ENCODE measurements at places on chromosomes 1 and 21.

DNA sequence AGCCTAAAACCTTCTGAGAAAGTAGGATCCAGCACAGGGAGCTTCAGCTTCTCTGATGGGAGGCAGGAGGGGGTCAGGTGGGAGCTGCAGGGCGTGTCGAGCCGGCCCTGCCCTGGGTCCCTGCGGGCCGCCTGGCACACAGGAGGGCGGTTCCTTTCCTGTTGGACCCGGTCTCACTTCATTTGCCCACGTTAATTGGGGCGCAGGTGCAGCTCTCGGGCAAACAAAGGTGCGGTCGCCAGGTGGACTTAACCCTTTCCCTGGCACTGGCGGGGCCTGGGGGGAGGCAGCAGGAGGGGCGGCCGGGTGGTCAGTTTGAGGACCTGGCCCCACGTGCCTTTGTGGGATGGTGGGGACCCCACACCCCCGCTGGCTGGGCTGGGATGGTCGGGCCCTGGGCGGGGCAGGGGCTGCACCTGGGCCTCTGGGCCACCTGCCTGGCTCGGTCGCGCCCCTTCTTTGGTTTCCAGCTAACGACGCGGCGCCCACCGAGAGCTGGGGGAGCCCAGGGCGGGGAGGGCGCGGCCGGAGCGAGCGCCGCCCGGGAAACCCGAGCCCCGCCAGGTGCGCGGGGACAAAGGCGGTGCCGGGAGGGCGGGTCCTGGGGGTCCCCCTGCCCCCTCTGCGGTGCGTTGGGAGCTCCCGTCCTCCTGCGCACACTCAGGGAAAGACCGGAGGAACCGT, 20.8 kb upstream of the C1orf159 start:
- no peak for DNase-seq

GRCh38 chr1:183632964-183633363, 2.6 kb downstream of the ARPC5 start:
- DNase-seq, result peak; percentile 46

- DNase-seq, result no peak
Measured at GRCh38 chr1:63753591-63753990, 20.2 kb upstream of the ROR1 start.

- peak; percentile 92 for DNase-seq
Measured at GRCh38 chr1:162497723-162498495, at the start of gene UHMK1. Gene UHMK1, plus strand, starts transcription at chr1:162497818. Its CDS starts 183 bp downstream, at chr1:162498001.

GRCh38 chr1:174953285-174954072, 46.3 kb upstream of the CACYBP start:
- no peak for DNase-seq

GRCh38 chr1:167659450-167659849, 29.4 kb downstream of the RCSD1 start:
- no peak for DNase-seq

DNA sequence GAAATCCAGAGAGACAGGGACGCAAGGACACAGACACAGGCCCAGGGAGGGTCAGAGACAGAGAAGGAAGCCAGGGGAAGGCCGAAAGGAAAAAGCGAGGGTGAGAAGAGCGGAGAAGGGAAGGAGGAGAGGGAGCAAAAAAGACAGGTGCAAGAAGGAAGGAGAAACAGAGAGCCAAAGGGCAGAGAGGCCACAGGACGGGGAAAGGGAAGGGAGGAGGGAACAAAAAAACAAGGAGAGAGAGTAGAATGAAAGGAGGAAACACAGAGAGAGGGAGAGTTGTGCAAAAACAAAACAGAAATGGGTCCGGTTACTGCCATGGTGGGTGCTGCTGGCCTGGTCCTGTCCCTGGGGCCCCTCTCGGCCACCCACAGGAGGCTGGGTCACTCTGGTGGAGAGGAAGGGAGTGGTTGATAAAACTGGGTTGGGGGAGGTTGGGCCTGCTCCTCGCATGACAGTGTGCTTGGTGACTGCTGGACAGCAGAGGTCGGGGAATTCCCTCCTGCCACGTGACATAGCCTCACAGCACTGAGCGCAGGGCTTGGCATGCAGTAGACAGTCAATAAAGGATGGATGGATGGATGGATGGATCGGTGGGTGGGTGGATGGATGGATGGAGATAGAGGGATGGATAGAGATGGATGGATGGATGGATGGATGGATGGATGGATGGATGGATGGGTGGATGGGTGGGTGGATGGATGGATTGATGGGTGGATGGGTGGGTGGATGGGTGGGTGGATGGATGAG, 64.8 kb downstream of the RAP1GAP start:
- no peak for DNase-seq

GRCh38 chr1:156138458-156138867, 14.9 kb upstream of the SEMA4A start:
- DNase-seq, result no peak

GRCh38 chr1:160134791-160135572, 16.4 kb upstream of the ATP1A4 start:
- no peak for DNase-seq

GRCh38 chr1:182143825-182144645, 82.5 kb upstream of the ZNF648 start:
- no peak for DNase-seq

DNA sequence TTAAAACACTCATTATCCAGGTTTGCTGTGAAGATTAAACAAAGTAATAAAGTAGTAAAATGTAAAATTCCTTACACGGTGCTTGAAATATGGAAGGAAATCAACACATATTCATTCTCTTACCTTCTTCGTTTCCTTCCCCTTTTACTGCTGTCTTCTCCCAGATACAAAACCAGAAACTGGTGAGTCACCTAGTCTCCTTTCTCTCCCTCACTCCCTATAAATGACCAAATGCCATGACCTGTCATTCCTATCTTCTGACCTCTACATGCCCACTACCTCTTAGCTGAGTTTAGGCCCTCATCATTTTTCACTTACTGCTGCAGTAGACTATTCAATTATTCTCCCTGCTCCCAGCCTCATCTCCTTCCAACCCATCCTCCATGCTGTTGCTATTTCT, 4.3 kb upstream of the NR1I3 start:
- no peak for DNase-seq

DNA sequence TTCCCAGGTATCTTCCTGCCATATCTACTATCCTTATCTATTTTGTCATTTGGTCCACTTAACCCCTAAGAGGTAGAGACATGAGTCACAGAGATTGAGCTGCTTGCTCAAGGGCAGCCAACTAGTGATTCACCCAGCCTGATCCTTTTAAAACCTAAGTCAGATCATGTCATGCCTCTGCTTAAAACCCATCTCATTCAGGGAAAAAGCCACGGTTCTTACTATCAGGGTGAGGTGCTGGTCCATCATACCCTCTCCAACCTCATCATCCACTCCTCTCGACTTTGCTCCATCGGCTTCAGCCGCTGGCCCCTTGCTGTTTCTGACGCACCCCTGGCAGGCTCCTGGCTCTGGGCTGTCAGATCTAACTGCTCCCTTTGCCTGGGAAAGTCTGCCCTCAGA, 14.4 kb upstream of the PPP1R15B start:
- DNase-seq, result no peak

- DNase-seq, result no peak
Measured at GRCh38 chr1:66267201-66267940, 266.6 kb upstream of the SGIP1 start.

DNA sequence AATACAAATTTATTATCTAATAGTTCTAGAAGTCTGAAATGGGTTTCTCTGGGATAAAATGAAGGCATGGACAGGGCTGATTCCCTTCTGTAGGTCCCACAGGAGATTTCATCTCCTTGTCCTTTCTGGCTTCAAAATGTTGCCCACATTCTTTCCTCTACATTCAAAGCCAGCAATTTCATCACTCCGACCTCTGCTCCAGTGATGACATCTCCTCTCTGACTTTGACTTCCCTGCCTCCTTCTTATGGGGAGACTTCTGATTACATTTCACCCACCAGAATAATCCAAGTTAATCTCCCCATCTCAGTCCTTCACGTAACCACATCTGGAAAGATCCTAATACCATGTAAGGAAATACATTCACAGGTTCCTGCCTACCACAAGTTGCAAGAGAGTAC, 358.0 kb upstream of the C1orf87 start:
- no peak for DNase-seq

- no peak for DNase-seq
Measured at GRCh38 chr1:156241311-156241811, 623 bp upstream of the BGLAP start.

- peak; percentile 78 for DNase-seq
Measured at GRCh38 chr1:203271018-203271743, 34.1 kb upstream of the BTG2 start.

DNA sequence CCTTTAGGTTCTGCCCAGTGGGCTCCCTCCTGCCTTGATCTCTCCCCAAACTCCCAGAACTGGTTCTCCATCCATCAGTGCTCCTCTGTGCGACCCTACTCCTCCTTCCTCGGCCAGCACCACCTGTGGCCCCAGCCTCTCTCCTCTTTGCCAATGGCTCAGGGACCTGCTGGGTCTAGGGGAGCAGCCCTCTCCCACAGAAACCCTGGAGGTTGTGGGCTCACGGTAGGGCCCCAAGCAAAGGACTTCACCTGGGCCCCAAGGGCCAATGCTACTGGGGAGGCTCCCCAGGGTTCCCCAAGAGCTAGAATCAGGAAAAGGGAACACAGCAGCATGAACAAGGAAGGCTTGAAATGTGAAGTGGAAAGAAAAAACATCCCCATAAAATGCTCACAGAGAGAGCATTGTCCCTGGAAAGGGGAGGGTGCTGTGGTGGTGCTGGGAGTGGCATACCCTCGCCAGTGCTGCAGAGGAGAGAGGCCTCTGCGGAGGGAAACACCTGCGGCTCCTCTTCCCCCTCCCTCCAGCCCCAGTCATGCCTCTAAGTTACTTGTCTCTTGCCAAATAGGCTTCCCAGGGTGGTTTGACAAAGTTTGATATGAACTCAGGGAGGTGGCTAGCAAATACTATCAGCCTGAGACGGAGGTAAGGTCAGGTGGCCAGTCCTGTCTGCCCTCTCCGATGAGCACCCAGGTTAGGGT, 2.5 kb downstream of the TMEM63A start:
- DNase-seq, result no peak

GRCh38 chr1:25829046-25829445, 9.3 kb downstream of the MTFR1L start:
- DNase-seq, result no peak

DNA sequence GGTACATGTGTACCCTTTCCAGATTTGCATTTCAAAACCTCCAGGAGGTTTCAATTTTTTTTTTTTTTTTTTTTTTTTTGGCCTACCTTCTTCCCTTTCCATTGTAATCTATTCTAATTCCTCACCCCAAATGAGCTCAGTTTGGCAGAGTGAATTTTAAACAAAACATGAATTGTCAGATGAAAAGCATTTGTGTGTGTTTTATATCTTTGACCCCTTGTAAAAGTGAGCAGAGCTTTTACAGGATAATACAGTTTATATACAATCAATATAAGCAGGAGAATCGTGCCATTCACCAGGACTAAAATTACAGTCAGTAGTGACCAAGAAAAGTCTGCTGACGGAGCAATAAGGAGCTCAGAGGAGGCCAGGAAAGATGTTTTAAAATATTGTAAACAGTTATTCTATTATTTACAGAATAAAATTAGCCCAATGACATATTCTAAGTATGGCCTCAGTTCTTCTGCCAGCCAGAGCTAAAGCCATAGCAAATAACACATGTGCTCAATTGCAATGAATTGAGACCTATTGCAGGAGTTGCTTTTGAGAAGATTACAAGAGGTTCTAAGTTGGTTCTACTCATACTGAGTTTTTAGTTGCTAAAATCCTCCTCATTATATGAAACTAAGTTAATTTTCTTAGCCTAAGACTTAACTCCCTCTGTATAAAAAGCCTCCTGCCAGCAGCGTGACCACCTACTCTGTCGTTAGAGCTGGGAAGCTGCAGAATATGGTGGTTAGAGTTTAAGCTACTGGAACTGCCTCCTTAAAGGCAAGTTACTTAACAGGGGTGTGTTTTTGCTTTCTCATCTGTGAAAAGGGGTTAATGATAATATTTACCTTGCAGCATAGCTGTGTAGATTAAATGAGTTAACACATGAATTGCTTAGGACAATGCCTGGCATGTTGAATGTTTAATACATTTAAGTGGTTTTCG, 50.8 kb upstream of the ZNF326 start:
- no peak for DNase-seq

DNA sequence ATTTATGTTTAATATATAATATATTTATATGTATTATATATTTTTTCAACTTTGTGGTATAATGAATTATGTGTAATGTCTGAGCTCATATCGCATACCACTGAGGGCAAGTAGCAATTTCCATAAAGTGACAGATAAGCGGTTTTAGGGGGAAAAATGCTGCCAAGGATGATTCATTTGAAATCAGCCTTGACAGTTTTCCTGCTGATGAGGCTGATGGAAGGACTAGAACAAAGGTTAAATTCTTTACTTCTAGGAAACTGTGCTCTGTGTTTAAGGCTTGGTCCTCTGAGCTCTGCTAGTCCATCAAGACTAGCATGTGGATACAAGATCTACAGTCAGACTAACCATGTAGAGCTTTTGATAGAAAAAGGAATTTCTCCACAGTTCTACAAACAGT, 19.3 kb upstream of the DDAH1 start:
- DNase-seq, result no peak

GRCh38 chr1:192913683-192914082, 104.8 kb downstream of the RGS2 start:
- no peak for DNase-seq

DNA sequence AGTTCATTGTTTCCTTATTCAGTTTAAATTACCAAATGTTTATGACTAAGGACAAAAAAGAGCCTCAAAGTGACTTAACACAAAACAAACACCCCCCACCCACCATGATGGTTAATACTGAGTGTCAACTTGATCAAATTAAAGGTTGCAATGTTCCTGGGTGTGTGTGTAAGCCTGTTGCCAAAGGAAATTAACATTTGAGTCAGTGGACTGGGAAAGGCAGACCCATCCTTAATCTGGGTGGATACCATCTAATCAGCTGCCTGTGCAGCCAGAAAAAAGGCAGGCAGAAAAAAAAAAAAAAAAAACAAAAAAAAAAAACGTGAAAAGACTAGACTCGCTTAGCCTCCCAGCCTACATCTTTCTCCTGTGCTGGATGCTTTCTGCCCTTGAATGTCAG, 543.4 kb downstream of the NEGR1 start:
- no peak for DNase-seq

GRCh38 chr1:199546323-199546722, 481.2 kb upstream of the NR5A2 start:
- DNase-seq, result no peak

DNA sequence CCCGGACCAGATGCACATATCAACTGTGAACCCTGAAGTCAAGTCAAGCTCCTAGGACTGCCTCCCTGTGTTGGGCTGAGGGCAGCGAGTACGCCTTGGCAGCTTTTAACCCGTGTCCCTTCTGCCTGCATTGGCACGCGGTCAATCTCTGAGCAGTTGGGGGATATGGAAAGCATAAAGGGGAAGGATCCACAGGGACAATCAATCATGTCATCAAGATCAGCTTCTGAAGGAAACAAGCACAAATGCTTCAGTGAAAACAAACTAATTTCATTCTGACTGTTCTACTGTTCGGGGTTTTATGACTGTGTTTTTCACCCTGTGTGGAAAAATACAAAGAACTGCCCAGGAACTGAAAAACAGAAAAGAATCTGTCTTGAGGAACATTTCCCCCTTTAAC, 106.2 kb downstream of the RUNX1 start:
- DNase-seq, result peak; percentile 60

- DNase-seq, result peak; percentile 56
Measured at GRCh38 chr21:14086553-14086952, 124.2 kb downstream of the LIPI start.

All from activated CD4-positive, alpha-beta T cell treated with anti-CD3 and anti-CD28 coated beads, Interleukin-2, amount 50 U/mL, for 16 hours (primary cell).